ENCODE measurements at places on chromosomes 6 and 20.

GRCh38 chr6:36599791-36600209, 5.6 kb downstream of the SRSF3 start:
- no peak for DNase-seq

DNA sequence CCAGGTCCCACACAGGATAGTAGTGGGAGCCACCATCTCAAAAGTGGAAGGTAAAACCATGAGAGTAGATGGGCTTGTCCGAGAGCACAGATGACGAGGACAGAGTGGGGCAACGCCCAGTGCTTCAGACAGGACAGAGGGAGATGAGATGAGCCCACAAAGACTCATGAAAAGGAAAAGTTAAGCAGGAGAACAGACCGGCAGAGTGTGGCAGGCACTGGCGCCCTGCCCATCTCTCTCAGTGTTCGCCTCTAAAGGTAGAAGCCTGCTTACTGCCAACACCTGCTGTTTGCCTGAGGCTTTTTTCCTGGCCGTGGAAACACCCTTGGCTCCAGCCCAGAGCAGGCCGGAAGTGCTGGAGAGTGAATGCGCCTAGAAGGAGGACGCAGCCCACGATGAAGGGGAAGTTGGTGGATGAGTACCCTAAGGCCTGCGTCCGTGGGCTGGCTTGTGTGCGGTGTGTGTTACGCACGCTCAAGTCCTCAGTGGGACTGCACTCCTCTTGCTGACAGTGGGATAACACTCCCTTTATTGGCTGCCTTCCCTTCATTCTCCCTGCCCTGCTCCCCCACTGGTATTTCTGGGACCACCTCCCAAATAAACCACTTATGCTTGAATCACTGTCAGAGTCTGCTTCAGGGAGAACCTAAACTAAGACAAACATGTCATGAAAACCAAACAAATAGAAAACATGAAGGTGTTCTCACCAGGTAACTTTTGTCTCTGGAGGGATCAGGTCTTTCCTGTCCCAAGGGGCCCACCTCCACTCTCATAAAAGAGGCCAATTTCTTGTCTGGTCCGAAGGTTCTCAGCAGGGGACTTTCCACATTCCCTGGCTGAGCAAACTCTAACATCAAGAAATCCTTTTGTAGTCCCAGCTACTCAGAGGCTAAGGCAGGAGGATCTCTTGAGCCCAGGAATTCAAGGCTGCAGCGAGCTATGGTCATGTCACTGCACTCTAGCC, 9.1 kb upstream of the FOXP4 start:
- no peak for DNase-seq

DNA sequence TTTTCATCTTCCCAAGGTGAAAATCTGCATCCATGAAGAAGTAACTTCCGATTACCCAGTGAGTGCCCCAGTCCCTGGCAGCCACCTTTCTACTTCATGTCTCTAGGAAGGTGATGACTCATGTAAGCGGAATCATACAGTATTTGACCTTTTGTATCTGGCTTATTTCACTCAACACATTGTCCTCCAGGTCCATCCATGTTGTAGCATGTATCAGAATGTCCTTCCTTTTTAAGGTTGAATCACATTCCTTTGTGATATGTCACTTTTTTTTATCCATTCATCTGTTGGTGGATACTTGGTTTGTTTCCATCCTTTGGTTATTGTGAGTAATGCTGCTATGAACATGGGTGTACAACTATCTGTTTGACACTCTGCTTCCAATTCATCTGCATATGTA, 176.3 kb upstream of the CDYL start:
- DNase-seq = no peak

GRCh38 chr6:141653590-141653989, 479.1 kb upstream of the GJE1 start:
- no peak for DNase-seq

GRCh38 chr6:141451181-141451510, 681.6 kb upstream of the GJE1 start:
- no peak for DNase-seq
